HS-5 (cell line): ENCODE measurements at places on chromosomes 16 and 17.

GRCh38 chr17:30429155-30429554, 48.1 kb upstream of the GOSR1 start:
- DNase-seq: no peak

GRCh38 chr17:78958641-78959127, 21.0 kb downstream of the LGALS3BP start:
- DNase-seq: no peak

GRCh38 chr16:68366062-68366461, 55.2 kb downstream of the PRMT7 start:
- DNase-seq: no peak

DNA sequence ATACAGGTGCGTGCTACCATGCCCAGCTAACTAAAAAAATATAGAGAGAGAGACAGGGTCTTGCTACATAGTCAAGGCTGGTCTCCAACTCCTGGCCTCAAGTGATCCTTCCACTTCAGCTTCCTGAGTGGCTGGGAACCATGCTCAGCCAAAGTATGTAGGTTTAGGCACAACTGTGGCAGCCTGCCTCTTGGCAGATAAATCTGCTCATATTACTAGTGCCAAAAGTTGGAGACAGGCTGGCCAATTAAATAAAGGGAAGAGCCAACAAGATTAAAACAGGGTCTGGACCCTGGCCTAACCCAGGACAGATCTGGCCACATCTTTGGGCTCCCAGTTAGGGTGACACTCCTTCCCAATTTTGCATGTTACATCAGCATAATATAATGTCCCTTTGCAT, 151.7 kb downstream of the CBLN1 start:
- DNase-seq: no peak

GRCh38 chr16:72987480-72987901, 60.4 kb downstream of the ZFHX3 start:
- no peak for DNase-seq
